ENCODE measurements at places on chromosomes 12 and 14.

GRCh38 chr12:123071099-123071800 is 79.6 kb downstream of the PITPNM2 start:
- DNase-seq, result no peak

GRCh38 chr12:4107436-4107878 is 166.1 kb upstream of the CCND2 start:
- DNase-seq, result peak; percentile 64

DNA sequence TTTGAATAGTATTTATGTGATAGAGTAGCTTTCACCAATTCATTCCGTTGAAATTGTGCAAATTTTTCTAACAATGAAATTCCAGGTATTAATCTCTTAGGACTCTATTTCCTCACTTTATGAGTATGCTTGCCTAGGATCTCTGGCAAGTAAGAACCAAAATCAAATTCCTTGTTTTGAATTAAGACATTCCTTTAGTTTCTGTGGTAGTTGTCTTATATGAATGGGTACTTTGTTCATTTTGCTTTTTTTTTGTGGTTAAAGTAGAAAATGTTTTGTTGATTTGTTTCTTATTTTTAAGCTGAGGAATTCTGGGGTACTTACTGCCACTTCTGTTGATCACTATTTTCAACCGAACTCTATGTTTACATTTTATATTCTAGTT is 59.8 kb downstream of the KITLG start:
- no peak for DNase-seq

DNA sequence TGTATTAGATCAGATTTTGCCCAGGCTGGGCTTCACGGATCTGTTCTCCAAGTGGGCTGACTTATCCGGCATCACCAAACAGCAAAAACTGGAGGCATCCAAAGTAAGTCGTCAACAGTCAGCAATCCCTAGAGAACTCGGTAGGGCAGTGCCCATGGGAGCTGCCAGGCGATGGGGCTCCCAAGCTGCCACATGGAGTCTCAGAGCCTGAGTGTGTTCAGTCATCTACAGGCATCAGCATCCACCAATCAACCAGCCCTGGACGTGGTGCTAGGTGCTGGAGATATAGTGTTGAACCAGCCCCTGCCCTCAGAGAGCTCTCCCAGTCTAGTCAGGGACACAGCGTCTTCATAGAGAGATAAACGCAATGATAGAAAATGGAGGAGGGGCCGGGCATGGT is 6.9 kb downstream of the SERPINA4 start:
- DNase-seq, result no peak

- peak; percentile 27 for DNase-seq
Measured at GRCh38 chr12:57803319-57803893, 15.1 kb downstream of the AVIL start.

DNA sequence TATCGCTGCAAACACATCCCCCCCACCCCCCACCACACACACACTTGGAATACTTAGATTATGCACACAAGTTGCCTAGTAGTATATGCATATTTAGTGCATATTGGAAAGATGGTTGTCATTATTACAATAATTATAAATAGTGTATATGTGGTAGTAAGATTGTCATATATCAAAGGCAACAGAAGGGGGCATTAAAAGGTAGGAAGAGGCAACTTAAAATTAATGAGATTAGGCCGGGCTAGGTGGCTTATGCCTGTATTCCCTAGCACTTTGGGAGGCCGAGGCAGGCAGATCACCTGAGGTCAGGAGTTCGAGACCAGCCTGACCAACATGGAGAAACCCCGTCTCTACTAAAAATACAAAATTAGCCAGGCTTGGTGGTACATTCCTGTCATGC is 52.1 kb downstream of the GSC start:
- DNase-seq, result no peak

GRCh38 chr14:94780536-94781399 is 10.9 kb upstream of the GSC start:
- no peak for DNase-seq

DNA sequence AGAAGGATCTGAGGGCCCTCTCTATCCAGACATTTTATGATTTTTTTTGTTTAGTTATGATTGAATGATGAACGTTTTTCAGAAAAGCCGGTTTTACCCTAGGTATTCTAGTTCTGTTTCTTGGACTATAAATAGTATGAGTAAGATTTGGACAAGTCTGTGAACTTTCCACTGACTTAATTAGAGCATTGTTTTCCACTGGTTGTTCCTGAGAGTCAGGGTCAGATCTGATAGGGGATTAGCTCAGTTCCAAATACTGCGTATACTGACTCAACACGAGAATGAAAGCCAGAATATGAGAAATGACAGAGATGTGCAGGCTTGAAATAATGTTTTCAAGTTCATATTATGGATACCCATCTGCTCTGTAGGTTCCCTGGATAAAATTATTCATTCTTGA is 361.6 kb downstream of the AEBP2 start:
- peak; percentile 17 for DNase-seq

DNA sequence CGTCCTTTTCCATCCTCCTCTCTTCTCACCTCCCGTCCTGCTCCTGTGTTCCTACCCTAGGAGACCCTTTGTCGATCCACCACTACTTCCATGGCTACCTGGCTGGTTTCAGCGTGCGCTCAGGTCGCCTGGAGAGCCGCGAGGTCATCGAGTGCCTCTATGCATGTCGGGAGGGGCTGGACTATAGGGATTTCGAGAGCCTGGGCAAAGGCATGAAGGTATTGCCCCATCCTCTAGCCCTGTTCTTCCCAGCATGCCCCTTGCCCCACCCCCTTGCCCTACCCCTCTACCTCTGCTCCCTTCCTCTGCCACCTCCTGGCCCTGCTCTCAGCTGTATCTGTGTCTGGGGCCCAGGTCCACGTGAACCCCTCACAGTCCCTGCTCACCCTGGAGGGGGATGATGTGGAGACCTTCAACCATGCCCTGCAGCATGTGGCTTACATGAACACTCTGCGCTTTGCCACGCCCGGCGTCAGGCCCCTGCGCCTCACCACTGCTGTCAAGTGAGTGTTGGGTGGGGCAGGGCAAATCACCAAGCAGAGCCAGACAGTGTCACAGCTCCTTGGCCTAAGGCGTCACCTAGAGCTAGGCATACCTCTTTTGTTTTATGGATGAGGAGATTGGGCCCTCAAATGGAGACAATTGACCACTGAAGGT is 12.8 kb downstream of the CLSTN3 start:
- DNase-seq, result no peak

GRCh38 chr14:28946267-28946666 is 179.7 kb downstream of the FOXG1 start:
- DNase-seq, result no peak

- DNase-seq, result no peak
Measured at GRCh38 chr12:57894399-57895292, 46.7 kb upstream of the ATP23 start.

DNA sequence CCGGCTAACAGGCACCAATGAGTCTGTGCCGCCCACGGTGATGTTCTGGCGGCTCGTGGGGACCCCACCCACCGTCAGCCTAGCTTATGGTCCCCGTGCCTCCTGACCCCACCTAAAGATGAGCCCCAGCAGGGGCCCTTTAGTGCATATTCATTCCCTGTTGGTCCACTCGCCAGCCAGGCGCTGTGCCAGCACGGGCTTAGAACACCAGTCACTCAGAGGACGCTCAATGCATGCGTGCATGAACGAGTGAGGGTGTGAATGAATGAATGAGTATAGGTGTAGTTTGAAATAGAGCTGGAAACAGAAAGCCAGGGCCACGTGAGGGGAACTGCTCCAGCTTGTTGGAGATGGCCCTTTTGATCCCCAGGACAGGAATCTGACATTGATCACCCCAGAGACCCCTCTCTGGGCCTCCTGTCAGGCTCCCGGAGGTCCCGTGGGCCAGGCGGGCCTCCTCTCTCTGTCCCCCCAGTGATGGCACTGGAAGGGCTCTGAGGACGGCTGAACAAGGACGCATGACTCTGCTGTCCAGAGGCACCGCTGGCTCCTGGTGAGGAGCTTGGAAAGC is 193.9 kb upstream of the C14orf180 start:
- DNase-seq, result no peak

DNA sequence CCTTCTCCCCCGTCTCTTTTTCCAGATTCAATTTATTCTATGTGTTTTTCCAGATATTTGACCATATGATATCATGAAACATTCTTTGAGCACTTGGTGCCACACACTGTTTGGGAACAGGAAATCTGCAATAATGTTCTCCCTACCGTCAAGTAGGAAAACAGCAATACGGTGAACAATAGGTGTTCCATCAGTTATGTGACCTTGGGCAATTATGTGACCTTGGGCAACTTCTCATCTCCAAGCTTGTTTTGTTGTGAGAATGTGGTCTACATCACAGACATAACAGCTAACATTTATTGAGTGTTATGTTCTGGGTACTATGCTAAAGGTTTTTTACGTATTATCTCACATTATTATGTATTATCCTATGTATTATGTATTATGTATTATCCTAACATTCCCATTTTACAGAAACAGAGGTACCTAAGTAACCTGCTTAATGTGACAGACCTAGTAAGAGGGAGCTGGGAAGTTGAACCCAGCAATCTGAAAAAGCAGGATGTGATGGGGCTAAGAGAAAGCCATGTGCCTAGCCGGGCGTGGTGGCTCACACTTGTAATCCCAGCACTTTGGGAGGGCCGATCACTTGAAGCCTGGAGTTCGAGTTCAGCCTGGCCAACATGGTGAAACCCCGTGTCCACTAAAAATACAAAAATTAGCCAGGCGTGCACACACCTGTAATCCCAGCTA is 1.2 kb upstream of the NEK9 start:
- DNase-seq, result no peak

DNA sequence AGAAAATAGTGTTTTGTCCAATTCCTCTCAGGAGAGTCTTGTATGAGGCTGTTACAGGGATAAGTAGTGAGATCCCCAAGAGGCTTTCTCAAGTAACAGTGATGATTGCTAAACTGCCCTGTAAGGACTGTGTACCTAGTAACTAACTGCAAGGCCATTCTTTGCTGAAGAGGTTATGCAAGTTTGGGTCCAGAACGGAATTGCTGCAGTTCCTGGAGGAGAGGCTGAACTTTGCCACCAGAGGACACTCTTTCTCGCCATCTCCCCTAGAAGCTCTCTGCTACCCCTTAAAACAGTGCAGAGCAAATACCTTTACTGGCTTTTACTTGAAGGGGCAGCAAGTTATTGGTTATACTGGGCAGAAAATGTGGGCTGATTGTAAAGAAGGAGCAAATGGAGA is 180.0 kb downstream of the RBM19 start:
- no peak for DNase-seq

DNA sequence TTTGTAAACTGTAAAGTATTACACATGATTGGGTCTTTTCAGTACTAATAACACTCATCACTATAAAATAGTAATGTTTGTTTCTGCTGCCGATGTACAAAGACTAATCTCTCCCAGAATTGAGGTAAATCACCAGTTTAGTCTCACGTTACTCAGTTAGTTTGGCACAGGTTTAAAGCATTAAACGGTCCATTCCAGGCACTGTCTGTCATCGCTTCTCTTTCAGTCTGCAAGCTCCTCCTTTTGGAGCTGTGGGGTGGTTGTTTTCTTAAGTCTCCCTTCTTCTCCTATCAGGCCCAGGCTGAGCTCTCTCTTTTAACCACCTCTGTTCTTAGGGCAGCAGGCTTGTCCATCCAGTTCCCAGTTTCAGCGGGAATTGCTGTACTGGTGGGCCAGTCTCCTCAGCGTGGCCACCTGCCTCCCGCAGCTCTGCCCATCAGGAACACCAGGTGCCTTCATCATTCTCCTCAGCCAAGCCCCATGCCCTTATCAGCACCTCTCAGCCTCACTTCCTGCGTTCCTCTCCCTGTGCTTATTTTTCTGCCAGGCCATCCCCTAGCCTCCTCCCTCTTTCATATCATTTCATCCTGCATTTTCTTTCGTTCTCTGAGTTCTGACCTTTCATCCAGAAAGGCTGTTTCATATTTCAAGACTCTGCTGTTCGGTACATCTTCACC is 149.0 kb downstream of the TGFB3 start:
- no peak for DNase-seq

GRCh38 chr12:16467272-16467671 is 119.8 kb downstream of the MGST1 start:
- DNase-seq, result no peak

- DNase-seq, result no peak
Measured at GRCh38 chr12:50614167-50614759, 109.5 kb downstream of the DIP2B start.

GRCh38 chr12:3614806-3615466 is 123.9 kb downstream of the PRMT8 start:
- no peak for DNase-seq

DNA sequence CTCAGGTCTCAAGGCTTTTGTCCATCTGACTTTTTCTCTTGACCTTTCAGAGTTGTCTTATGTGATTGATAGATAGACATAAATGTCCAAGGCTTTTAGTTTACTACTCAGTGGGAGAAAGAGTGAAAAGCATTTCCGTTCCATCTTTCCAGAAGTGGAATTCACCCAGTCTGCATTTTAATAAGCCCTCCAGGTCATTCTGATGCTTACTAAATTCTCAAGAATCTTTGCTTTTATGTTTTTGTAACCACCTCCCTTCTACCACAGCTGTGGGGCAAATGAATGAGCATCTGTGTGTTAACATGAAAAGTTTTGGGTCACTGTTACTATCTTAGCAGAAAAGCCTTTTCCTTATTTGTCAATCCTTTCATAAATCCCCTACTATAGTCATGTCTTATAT is 251.4 kb downstream of the LRIG3 start:
- DNase-seq, result no peak

- no peak for DNase-seq
Measured at GRCh38 chr12:6614513-6615172, 7.5 kb upstream of the CHD4 start.

GRCh38 chr12:83971781-83972180 is 940.8 kb downstream of the SLC6A15 start:
- DNase-seq, result no peak

All from adrenal gland (tissue), 19 donors.